ENCODE measurements at places on chromosomes 1 and 21.

GRCh38 chr21:24785033-24785432, 822.2 kb downstream of the MRPL39 start:
- no peak for DNase-seq

- DNase-seq = no peak
These were observed 13.4 kb upstream of the ZNF281 start for GRCh38 chr1:200423235-200423634.

DNA sequence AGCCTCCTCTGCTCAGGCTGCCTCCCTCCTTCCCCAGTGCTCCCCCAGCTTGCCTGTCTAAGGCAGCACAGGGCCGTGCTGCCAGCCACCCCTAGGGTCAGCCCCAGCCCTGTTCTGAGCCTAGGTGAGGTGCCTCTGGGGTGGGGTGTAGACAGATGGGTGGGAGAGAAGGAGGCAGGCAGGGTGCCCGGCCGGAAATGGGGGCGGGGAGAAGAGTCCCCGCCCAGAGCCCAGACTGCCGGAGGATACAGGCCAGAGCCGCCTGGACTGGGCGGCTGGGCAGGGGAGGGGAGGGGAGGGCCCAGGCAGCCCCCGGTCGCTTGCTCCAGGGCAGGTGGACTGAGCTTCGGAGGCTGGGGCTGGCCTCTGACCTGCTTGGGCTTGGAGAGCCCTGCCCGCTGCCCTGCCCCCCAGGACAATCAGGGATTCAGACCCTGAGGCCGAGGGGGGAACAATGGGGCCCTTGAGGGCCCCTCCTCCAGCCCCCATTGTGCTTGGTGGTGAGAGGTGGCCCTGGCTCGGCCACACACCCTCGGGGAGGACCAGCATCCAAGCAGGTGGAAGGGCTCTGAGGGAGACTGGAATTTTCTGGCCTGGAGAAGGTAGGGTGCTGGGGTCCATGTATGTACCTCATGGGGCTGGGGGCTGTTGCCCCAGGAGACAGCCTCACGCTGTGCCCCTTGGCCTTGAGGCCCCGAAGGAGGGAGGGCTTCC, at the start of gene GJC2:
Gene GJC2, plus strand, starts transcription at position 525 of the 714 bp plus-strand sequence. CDS start 7,829 bp downstream, outside the sequence.
- no peak for DNase-seq

DNA sequence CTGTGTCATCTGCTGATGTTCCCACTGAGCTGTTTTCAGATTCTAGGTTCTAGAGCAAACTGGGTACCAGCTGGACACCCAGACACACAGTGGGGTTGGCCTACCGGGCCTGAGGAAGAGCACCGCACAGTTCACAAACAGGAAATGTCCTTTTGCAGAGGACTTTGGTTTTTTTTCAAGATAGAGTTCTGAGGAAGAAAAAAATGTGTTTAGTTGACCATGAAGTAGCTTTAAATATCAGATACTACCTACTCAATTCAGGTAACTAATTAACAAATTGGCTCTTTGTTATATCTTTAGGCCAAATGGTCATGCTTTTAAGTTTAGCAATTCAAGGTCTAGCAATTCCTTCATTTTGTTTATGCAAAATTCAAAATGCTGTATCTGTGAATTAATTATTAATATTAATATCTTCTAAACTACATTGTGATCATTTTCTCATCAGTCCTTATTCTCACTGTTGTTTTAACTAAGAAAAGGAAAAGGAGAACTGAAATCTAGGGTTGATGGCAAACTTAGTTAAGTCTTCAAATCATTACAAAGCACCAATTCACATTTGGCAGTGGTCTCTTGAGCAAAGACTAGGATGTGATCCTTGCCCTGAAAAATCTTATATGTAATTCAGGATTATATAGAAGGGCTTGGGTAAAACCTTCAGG, 17.2 kb upstream of the NCF2 start:
- DNase-seq = no peak

DNA sequence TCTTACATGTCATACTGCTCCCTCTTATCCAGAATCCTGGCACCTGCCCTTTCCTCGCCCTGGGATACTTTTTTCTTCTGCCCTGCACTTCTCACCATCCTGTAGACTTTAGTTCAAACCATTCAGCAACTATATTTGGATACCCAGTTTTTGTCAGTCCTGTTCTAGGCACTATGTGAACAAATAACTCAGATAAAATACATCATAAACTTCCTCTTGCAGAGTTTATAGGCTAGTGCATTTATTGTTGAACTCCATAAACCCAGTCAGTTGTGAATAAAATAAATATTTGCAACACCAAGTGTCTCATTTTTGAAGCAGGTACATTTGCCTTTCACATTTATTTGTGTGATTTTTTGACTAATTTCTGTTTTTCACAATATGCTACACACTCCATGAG, 4.3 kb downstream of the LYPLAL1 start:
- no peak for DNase-seq

- DNase-seq = no peak
These were observed 43.9 kb upstream of the C1orf174 start for GRCh38 chr1:3943806-3944577.

DNA sequence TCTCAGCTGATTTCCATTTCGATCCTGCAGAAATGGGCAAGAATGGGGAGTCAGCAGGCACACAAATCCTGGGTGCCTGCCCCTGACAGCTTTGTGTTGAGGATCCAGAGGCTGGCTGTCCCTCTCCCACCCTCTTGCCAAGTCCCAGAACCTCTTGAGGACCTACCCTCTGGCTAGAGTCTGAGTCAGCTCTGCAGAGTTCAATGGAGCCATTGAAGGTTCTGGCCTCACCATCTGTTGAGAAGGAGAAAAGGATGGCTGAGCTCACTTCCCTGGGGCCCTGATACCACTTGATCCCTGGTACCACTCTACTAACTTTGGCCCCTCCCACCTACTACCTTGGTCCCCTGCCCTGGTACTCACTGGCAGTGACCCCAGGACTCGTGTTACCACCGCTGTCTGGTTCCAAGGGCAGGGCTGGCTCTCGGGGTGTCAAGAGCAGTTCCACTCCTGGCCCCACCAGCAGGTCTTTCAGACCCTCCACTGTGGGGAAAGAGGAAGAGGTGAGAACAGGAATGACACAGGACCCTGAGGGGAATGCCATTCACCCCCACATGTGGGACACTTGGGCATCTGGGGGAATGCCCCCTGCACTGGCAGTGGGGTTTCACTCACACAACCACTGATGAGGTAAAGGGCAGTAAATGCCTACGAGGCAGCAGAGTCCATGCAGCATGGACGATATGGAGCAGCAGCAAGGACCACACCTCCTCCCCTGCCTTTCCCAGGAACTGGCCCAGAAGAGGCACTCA, 10.5 kb downstream of the RXFP4 start:
- DNase-seq = no peak

GRCh38 chr1:185531838-185532237, 202.4 kb upstream of the HMCN1 start:
- no peak for DNase-seq

DNA sequence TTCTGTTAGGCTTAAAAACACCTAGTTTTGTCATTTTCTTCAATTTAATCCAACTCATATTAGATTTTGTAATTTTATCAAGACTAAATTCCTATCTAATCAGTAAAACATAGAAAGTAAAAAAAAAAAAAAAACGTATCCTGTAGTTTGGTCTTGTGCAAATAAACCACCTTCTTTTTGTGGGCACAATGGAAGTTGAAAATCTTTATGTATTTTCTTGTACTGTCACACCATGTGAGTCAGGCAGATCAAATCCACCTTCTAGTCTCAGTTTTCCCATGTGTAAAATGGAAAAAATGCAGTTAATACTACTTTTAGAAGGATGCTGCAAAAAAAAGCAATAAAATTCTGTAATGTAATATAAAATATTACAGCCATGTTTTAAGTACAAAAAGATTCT, 129.8 kb downstream of the CYYR1 start:
- no peak for DNase-seq

DNA sequence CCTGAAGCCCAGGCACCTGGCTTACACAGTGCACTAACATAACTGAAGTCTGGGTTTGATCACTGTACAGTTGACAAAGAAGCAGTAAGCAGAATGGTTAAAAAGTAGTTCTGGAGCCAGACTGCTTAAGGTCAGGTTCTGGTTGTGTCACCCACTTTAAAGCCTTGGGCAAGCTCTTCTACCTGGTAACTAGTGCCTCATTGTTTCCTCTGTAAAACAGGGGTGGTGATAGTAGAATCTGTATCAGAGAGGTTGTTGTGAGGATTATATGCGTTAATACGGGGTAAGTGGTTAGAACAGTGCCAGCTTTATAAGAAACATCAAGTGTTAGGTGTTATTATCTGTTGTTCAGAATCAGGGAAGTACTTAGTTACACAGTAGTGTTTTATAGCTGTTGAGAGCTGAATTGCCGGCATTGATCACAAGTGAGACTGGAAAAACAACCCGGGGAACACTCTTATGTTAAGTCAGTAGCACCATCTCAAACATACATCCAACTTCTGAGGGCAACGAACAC, 3.7 kb downstream of the BACH1 start:
- DNase-seq = no peak

DNA sequence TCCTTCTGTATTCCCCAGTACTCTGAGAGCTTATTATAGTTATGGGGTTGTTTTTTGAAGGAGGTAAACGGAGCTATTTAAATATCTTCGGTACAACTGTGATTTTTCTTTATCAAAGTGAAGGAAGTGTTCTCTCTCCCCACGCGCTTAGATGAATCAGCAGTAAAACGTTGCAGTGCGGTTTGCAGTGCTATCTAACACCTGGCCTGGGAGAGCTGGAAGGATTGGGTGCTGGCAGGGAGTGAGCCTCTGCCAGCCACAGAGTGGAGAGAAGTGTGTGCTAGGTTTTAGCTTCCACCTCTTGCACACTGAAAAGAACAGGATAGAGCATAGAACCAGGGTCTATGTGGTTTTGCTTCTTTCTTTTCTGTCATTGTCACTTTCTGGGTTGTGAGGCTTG, 165.9 kb downstream of the SDCCAG8 start:
- no peak for DNase-seq

GRCh38 chr1:152761609-152762213, 3.9 kb downstream of the KPRP start:
- no peak for DNase-seq

- DNase-seq = no peak
These were observed 2.2 kb upstream of the PTPN7 start for GRCh38 chr1:202162418-202163280.

Measured in hematopoietic multipotent progenitor cell treated with erythropoietin and hydrocortisone succinate and interleukin-3 and kit ligand, for 15 days (in vitro differentiated cells).